ENCODE measurements at places on chromosomes 7 and 10.

DNA sequence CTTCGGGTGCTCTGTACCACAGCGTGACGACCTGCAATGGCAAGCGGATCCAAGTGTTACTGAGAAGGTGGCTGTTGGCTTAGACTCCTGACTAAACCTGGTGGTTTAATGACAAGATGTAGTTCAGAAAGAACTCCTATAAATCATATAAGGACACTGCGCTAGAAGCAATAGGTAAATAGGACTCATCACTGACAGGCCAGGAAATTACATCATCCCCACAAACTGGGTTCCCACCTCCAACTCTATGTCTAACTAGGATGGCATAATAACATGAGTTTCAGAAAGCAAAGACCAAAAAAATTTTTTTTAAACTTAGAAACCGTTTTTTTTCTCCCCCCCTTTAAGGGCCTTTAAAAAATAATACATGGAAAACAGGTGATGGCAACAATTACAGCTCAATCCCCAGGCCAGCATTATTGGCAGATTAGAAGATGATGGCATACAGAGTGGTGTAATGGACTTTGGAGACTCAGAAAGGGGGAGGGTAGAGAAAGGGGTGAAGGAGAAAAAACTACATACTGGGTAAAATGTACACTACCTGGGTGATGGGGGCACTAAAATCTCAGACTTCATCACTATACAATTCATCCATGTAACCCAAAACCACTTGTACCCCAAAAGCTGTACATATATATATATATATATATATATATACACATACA is 81.4 kb upstream of the FAM133B start:
- no peak for DNase-seq

GRCh38 chr7:151626422-151627115 is 106.9 kb upstream of the RHEB start:
- no peak for DNase-seq

- no peak for DNase-seq
Measured at GRCh38 chr10:126179637-126180036, 208.6 kb downstream of the ADAM12 start.

- no peak for DNase-seq
Measured at GRCh38 chr7:76257973-76258372, 44.5 kb upstream of the HSPB1 start.

DNA sequence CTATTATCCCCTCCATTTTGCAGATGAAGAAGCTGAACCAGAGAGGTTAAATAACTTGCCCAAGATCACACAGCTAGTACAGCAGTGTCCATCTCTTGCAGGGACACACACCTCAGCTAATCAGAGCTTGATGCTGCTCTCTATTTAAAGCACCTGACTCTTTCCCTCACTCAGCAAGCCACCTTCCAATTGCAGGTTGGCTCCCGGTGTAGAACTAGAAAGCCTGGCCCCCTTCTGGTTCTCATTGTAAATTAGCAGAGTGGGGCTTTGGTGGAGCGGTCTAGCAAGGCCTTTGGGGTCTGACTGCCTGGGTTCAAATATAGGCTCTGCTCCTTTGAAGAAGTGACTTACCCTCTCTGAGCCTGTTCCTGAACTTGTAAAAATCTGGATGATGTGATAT is 176.4 kb downstream of the NEURL1 start:
- DNase-seq = no peak

GRCh38 chr10:88848499-88848898 is 3.1 kb downstream of the ANKRD22 start:
- DNase-seq = no peak

DNA sequence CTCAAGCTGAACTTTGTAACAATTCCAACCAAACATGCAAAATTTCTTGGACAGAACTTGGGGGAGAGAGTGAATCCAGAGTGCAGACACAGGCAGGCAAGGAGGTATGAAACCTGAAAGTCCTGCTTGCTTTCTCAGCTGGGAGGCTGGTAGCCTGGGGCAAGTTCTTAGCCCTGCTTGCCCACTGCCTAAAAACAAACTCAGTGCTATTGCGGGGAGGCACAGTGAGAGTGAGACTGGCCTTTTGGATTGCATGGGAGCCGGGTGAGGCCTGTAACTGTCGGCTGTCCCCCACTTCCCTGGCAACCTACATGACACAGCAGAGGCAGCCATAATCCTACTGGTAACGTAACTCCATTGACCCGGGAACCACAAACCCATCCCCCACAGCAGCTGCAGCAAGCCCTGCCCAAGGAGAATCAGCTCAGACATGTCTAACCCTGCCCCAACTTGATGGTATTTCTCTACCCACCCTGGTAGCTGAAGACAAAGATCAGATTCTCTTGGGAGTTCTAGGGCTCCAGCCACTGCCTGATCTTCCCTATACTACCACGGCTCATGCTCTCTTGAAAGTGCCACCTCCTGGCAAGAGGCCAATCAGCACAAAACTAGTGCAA is 663.6 kb downstream of the GRM8 start:
- DNase-seq = no peak

DNA sequence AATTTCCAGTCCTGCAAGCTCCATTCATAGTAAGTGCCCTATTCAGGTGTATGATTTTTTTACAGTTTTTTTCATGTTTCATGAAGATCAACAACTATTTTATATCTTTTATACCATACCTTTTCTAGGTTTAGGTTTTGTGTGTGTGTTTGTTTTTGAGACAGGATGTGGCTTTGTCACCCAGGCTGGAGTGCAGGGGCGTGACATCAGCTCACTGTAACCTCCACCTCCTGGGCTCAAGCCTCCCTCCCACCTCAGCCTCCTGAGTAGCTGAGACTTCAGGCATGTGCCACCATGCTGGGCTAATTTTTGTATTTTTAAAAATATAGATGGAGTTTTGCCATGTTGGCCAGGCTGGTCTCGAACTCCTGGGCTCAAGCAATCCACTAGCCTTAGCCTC is 35.0 kb downstream of the ARMH3 start:
- DNase-seq = no peak

DNA sequence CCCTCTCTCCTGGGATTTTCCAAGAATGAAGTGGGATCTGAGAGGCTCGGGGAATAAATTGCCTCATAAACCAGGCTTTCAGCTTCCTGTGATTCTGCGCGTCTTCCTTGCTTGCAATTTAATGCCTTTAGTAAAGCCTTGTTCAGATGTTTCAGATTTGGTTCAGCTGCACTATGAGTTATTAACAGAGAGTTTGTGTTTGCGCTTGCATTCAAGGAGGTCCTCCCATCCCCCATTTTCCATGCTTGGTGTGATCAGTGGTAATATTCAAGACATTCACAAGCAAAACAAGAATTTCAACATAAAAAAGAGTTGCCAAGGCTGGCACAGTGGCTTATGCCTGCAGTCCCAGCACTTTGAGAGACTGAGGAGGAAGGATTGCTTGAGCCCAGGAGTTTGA is 1068.9 kb downstream of the TYW1 start:
- no peak for DNase-seq

DNA sequence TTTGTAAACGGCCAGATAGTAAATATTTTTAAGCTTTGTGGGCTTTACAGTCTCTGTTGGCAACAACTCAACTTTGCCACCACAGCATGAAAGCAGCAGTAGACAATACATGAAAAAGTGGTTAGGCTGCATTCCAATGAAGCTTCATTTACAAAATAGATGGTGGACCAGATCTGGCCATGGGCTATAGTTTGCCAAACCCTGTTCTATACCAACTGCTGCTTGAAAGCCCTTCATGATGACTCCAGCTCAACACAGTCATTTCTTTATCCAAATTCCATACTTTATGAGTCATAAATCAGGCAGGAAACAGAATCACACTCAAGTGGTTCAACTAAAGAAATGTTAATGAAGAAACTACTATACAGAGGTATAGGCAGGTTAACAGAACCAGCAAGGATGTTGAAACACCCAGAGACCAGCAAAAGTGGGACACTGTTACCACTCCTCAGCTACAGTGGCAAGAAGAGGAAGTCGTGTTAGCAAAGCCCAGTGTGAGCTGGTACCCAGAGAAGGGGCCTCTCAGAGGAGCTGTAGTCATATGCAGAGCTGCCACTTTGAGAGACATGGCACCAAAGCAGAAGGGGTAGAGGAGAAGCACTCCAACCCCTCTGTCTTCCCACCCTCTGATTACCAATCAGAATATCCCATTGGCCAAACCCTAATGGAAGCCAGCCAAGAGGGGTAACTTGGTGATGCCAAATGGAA is 72.5 kb downstream of the PRLHR start:
- no peak for DNase-seq

DNA sequence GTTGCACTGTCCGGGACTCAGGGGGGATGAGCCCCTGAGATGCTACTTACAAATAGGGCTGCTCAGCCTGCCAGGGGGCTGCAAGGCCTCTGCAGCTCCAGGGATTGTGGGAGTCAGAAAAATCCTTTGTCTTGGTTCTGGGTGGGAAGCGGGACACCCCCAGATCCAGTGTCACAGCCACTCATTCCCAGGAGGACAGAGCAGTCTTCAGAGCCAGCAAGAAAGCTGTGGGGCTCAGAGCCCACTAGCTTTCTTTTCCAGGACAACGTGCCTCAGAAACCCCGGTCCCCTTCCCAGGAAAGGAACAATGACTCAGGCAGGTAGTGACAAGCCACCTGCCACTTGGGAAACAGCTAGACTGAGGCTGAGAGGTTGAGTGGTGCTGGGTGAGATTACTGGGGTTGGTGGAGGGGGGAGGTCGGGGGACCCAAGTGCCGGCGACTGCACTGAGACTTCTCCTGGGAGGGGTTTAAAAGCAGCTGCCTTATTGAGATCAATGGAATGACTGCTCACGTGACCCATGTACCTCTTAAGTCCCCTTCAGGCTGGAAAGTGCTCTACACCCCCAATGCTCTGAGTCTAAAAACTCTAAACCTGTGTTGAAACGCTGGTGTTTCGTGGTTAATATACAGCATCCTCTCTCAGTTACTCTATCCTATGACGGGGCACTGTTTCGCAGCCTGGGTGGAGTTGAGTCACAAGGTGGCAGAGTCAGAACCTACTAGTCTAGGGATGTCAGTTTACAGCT is 123.6 kb downstream of the UBE2H start:
- no peak for DNase-seq

DNA sequence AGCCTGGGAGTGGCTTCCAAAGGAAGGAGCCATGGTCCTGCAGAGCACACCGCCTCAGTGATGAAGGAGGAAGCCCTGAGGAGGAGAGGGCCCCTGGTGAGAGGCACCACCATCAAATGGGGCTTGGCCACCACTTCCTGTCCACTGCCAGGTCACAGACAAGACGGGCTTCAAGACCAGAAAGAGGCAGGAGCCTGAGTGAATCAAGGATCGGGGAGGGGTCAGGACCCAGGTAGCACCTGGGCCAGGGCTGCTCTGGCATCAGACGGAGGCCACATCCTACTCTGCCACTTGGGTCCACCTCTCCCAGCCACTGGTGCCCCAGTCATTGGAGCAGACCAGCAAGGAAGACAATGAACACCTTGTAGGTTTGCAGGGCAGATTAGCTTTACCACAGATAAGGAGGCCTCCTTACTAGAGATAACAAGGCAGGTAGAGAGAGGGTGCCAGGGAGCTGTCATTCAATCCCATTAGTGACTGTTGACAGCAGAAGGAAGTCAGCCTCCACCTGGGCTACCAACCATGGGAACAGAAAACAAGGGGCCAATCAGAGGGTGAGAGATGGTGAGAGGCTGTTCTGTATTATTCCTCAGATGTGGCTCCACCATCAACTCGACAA is 143.4 kb downstream of the TNS3 start:
- no peak for DNase-seq

DNA sequence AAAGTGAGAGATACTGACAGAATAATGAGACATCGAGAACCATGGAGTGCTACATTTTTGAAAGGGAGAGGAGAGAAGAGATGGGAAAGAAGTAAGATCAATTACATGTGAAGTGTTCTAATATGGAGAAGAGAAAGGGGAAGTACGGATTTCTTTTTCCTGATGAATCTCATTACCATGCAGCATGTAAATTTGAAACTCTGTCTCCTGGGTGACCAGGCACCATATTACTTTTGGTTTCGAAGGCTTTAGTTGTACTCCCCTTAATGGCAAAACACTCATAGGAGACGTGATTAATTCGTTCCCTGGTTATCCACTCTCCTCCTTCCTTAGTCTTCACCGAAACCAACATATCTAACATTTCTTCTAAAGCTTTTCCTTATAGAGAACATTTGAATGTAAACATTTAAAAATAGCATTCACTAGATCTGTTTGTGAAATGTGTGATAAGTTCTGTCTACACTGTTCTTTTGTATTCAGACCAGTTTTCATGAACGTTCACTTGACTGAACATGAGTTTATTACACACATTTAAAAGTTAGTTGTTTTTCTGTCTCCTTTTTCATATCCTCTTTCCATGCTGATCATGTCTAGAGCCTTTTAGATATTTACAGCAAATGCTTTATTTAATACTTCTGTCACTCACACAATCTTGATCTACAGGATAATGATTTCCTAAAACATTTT is 80.2 kb upstream of the MSRB2 start:
- no peak for DNase-seq

DNA sequence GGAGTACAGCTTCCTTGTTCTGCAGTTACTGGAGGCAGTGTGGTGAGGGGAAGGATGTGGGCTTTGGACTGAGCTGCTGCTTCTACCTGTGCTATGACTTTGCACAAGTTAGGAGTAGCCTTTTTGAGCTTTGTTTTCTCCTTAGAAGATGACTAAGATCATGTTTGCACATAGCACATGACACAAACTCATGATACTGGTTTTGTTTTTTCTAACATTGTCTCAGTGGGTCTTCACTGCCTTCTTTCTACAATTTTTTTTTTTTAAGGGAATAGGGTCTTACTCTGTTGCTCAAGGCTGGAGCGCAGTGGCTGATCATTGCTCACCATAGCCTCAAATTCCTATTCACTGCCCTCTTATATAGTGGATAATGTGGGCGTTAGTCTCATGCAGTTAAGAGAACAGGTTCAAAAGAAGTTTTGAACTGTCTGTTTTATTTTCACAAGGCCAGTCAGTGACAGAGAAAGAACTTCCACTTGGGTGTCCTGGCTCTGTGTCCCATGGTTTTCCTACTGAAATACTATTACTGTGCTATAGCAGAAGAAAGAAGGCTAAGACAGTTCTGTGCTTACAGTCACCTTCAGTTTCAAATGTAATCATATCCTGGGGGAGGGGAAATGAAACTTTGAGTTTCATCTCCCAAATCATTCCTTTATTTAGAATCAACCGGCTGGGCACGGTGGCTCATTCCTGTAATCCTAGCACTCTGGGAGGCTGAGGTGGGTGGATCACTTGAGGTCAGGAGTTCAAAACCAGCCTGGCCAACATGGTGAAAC is 72.0 kb downstream of the KAT6B start:
- no peak for DNase-seq

DNA sequence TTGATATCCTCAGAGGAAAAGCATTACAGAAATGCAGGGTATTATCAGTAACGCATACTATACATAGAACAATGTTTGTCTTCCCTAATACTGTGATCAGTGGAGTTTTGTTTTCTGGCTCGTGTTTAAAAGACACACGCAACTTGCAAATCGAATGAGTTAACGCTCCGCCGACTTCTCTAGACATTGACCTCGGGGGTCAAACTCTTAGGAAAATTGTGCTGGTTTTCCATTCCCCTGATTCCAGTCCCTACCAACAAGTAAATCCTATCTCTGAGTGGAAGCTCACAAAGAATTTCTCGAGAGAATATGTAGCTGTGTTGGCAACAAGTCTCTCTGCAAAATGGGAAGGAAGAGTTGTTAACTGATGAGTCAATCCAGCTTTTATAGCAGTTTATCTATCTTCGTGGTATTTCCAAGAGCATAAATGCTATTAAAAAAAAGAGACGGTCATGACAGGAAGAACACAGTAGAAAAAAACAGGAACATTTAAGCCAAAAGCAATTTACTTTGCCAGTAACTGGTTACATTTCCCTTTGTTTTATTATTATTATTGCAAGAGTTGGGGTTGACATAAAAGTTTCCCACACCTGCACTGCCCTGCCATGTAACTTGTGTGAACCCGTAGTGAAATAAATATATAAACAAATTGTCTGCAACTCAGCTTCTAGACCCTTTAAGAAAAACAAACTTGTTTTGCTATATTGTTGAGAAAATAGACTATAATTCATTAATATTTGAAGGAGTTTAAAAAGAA is 144.4 kb downstream of the ARID5B start:
- no peak for DNase-seq
